ENCODE measurements at places on chromosomes 4 and X.

GRCh38 chr4:105194328-105195231 lies 47.9 kb downstream of the TET2 start:
- DNase-seq, result no peak

GRCh38 chrX:45766981-45767501 lies 566.4 kb upstream of the DIPK2B start:
- peak; percentile 63 for DNase-seq

GRCh38 chr4:182015014-182015413 lies 228.2 kb upstream of the TENM3 start:
- no peak for DNase-seq

DNA sequence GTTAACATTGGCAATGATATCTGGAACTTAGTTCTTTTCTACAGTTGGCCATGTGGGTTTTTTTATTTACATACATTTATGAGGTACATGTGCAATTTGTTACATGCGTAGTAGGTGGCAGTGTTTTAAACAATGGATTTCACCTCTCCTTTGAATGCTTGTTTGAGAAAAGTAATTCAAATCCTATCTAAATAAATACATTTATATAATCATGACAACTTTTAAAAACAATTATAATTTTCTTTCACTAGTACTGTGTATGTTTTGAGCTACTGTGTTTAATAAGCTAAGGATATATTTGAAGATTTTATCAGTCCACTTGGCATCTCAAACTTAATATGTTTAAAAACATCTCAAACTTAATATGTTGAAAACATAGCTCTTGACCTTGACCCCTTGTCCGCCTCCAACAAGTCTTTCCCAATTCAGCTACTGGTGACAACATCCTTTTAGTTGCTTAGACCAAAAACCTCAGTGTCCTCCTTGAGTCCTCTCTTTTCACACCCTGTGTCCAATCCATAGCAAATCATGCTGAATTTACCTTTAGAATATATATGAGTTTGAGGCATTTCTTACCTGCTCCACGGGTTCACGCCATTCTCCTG lies 14.5 kb downstream of the GUCY1B1 start:
- no peak for DNase-seq

DNA sequence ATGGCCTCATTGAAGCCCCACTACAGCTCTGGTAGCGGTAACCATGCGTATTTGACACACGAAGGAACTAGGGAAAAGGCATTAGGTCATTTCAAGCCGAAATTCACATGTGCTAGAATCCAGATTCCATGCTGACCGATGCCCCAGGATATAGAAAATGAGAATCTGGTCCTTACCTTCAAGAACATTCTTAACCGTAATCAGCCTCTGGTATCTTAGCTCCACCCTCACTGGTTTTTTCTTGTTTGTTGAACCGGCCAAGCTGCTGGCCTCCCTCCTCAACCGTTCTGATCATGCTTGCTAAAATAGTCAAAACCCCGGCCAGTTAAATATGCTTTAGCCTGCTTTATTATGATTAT lies 876 bp downstream of the HPRT1 start:
- no peak for DNase-seq

DNA sequence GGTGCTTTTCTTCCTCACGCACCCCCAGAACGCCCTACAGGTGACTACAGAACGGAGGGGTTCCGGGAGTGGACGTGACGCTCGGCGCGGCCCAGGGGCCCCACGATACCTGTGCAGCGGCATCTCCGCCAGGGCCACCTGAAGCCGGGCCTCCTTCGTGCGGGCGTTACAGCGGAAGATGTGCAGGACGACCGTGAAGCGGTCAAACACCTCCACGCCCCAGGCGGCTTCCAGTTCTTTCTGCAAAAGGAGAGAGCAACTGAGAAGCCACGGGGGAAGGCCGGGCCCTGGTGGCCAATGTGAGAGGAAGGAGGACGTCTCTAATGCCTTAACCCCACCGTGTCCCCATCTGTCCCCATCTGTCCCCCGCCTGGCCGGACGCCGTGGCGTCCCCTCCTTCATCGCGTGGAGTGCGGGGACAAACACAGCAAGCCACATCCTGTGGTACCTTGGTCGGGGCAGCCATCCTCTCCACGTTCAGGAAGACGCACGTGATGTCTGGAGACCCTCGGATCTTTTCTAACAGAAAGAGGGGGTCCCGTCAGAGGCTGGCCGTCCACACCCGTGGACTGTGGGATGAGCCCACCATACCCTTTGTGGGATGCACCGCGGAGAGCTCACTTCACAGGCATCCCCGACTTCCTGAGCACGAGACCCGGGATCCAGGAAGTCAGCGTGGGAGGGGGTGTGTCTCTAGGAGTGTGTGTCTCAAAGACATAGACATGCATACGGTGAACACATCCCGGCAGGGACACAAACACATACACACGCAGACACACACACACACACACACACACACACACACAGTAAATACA lies 3.6 kb downstream of the GTPBP6 start:
- DNase-seq, result no peak

GRCh38 chr4:38205261-38205660 lies 245.1 kb downstream of the PTTG2 start:
- DNase-seq, result no peak

GRCh38 chr4:5051278-5052203 lies at the start of gene STK32B:
Gene STK32B (plus strand): TSS chr4:5051480.
- no peak for DNase-seq

DNA sequence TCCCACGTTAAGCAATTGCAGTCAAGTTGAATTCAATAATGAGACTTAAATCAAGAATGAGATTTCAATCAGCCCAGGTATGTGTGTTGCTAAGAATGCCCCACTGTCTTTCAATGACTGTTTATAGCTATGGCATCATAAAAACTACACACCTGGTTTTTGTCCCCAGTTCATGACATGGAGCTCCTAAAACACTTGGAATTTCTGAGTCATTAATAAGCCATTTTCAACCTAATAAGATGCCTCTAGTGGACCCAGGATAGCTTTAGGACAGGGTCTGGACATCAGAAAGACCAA lies 72.7 kb upstream of the STS start:
- no peak for DNase-seq

GRCh38 chrX:23505531-23506303 lies 161.6 kb upstream of the PRDX4 start:
- DNase-seq, result no peak

GRCh38 chr4:112279882-112280315 lies 5.8 kb downstream of the TIFA start:
- DNase-seq, result no peak

- no peak for DNase-seq
These were observed 4.8 kb downstream of the AVPR2 start for GRCh38 chrX:153909024-153909979.

DNA sequence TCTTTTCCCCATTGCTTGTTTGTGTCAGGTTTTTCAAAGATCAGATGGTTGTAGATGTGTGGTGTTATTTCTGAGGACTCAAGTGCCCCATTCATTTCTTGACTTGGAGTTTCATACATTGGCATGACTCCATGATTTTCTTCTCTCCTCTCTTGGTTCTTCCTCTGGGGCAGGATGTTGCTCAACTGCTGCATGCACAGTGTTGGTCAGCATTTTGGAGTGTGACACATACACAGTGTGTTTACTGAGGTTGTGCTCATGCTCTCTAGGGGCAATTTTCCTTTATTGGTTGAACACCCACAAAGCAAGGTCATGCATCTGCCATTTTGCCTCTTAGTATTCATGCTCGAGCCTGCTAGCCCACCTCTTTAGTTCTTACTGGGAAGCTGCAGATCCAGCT lies 1993.8 kb downstream of the ARAP2 start:
- DNase-seq, result no peak

DNA sequence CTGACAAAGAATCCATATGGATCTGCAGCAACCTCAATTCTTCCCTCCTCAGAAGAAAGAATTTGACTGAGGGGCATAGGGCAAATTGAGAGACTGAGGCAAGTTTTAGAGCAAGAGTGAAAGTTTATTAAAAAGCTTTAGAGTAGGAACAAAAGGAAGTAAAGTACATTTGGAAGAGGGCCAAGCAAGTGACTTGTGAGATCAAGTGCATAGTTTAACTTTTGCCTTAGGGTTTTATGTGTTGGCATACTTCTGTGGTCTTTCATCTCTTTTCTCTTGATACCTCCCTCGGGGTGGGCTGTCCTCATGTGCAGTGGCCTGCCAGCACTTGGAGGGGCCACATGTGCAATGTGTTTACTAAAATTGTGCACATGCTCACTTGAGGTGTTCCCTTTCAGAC lies 98.0 kb upstream of the MAGEB16 start:
- no peak for DNase-seq

- DNase-seq, result no peak
These were observed 42.4 kb upstream of the NDNF start for GRCh38 chr4:121114756-121115155.

- DNase-seq, result no peak
These were observed 12.4 kb upstream of the RADX start for GRCh38 chrX:106599411-106599810.
